ENCODE measurements at places on chromosomes 5 and 9.
A peak's percentile ranks its signal among the peaks of the same experiment; 100 is the strongest.

DNA sequence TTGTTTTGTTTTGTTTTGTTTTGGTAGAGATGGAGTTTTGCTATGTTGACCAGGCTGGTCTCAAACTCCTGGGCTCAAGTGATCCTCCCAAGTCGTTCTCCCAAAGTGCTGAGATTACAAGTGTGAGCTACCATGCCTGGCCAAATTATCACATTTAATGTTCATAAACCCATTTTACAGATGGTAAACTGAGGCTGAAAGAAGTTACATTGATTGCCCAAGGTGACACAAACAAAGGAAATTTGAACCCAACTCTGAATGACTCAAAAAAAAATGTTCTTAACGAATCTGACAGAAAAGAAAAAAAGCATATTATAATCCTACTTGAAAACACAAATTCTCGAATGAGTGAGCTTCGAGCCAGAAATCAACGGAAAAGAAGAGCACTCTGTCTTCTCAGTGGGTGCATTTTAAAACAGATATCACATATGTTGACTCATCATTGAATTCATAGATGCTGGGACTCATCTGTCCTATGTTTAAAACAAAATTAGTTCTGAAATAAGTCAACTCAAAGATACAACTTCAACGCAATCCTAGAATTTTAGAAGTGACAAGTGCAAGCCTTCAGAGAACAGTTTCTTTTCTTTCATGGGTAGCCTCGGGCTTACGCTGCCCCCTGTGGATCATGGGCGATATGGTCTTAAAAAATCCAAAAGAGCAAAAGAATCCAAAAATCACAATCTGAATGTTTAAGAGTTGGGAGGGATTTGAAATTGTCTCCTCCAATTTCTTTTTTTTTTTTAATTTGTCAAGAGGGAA is 28.4 kb downstream of the TIMD4 start:
- DNase-seq = no peak

GRCh38 chr9:1219284-1219683 is 169.1 kb downstream of the DMRT2 start:
- no peak for DNase-seq

DNA sequence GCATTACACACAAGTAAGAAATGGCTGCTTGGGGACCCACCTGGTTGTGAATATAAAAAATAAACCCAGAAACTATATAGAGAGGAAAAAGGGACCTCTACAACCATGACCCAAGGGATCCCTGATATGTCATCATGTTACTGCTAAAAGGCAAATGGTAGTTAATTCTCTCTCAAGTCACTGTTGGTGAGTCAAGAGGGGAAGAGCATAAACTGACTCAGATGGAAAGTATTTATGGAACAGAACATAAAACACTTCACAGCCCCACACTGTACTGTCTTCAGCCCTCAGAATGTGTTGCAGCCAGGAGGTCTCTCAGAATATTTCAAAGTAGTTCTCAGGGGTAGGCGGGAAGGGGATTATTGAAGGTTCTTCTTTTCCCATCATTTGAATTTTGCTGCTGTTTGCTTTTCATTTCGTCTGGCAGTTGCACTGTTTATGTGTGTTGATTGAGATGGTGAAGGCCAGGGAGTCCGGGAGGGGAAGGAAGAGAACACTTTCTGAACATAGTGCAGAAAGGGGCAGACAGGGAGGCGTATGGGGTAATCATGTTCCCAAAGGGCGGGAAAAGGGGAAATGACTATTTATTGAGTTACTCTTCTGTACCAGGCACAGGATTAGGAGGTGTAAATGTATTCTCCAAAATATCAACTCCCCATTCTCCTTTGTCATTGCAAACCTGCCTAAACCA is 85.5 kb downstream of the TEK start:
- DNase-seq = peak; percentile 50

DNA sequence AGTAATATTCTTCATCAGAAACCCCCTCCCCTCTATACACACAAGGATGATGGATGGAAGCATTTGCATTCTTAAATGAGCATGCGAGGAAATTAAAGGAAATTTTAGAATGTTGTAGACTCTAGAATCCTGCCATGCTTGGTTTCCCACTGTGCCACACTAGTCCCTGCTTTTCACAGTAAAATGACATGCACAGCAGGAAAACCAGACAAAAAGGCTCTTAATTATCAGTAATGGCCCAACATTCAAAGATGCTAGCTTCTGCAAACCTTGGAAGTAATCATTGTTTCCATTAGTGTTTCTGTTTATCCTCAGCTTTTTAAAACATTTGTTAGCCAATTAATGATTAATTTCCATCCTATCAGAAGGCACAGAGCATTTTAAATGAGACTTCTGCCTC is 255.8 kb downstream of the SLCO4C1 start:
- DNase-seq = no peak

DNA sequence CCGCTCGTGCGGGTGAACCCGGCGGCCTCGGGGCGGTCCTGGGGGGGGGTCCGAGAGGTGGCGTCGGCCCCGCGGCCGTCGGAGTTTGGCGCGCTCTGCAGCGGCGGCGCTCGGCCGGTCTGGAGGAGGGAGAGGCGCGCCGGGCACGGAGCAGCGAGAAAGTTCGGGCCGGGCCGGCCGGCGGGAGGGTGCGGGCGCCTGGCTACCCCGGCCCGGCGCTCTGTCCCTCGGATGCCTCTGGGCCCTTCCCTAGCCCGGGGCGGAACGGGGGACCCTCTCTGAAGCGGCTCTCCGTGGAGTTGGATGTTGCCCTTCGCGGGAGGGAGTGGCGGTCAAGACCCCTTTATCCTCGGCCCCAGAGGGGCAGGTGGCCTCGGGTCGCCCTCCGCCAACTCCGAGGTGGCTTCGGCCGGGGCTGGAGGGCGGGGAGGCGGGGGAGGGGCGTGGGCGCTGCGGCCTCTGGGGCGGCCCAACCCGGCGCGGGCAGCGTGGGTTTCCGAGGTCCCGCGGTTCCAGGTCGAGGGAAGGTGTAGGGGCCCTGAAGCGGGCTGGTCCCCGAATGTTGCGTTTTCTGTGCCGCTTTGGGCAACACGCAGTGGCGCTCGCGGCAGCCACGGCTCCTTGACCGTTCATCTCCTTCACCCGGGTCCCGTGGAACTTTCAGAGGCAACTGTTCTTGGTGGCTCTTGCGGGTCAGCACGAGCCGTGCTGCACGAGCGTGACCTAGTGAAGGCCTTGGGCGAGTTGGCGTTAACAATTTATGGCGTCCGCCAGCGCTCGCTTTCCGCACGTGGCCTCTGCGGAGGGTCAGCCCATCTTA is 290.5 kb downstream of the DOCK8 start:
- DNase-seq = no peak

GRCh38 chr5:98368141-98368540 is 405.3 kb upstream of the RGMB start:
- no peak for DNase-seq

DNA sequence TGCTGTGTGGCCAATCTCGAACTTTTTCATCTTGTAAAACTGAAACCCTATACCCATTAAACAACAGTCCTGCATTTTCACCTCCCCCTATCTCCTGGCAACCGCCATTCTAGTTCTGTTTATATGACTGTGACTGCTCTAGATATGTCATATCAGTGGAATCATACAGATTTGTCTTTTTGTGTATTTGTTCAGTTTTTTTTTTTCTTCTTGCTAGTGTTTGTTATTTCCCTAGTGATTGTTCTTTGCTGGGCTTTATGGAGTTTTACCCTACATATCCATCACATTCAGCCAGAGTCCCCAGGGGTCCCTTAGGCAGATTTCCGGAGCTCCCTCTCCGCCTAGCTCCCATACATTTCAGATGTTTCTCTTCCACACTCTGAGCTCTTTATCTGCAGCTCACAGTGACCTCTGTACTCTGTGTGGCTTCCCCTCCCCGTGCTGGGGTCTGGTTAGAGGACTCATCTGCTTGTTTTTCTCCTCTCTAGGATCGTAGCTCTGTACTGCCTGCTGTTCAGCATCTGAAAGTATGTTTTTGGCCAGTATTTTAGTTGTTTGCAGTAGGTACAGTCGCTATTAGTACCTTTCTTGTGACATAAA is 25.1 kb upstream of the CARTPT start:
- no peak for DNase-seq

DNA sequence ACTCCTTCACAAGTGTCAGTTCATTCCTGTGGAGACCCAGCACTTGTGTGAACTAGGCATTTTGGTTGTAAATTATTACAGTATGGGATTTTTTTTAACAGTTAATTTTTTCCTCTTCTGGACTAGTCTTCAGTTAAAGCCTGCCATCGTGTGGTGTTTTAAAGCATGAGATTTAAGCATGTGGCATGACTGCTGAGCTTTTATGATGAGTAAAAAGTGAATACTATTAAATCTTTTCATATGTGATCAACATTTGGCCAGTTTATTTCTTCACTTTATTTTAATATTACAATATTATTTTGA is 25.0 kb downstream of the LMNB1 start:
- no peak for DNase-seq

- DNase-seq = no peak
Measured at GRCh38 chr9:82080265-82080664, 91.7 kb downstream of the SPATA31D1 start.

DNA sequence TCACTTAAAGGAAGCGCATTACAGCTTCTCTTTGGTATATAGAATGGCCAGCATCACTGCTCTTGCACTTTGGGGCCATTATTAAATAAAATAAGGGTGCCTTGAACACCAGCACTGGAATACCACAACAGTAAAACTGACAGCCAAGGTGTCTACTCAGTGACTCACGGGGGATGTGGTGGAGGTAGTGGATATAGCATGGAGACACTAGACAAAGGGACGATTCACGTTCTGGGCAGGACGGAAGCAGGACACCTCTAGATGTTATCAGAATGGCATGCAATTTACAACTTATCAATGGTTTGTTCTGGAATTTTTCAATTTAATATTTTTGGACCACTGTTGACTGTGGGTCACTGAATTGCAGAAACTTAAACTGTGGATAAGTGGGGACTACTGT is 32.9 kb upstream of the PDE8B start:
- DNase-seq = no peak

DNA sequence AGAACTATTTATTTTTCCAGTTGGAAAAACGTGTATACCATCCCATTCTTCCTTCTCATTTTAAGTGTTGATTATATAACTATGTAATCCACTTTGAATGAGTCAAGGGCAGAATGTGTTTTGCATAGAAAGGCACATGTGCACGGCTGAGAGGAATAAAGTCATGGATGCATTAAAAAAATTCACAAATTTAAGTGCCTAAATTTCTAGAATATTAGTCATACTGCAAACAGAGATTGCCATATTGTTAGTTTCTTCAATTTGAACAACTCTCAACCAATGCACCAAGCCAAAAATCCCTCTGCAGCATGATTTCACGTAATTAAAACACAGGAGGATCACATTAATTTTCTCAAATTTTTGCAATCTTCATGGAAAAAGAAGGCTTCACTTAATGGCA is 166.3 kb downstream of the MPDZ start:
- DNase-seq = peak; percentile 37

DNA sequence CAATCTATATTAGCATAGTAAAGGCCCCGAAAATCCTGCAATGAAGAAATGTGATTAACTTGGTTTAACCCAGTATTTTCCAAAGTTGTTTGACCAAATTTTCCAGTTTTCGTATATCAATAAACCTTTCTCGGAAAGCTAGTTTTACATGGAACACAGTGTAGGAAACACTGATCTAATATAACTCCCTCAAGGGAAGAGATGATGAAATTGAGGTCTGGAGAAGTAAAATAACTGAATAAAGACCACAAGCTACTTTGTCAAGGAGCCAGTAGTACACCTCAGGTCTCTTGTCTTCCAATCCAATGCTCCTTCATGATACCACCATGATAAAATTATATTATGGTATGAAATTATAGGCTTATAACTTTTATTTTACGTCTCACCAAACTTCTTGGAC is 118.1 kb upstream of the TARS1 start:
- no peak for DNase-seq

- no peak for DNase-seq
Measured at GRCh38 chr5:172837640-172838039, 3.6 kb downstream of the ERGIC1 start.

GRCh38 chr9:87336407-87336806 is 161.3 kb upstream of the DAPK1 start:
- DNase-seq = no peak

DNA sequence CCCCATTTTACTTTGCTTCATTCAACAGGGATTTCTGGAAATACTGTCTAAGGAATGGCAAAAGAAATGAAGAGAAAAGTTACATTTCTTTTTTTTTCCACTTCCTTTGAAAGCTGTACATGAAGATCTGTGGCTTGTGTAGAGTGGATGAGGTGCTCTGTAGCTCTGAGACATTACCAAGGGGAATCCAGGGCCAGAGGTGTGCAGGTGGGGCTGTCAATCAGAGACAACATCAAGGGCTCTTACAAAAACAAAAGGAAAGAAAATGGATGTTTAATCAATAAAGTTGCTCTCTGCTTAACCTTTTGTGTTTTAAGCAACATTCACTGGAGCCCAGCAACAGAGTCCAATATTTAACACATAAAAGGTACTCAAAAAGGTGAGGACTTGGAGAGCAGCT is 391.1 kb downstream of the TMEM38B start:
- DNase-seq = no peak

DNA sequence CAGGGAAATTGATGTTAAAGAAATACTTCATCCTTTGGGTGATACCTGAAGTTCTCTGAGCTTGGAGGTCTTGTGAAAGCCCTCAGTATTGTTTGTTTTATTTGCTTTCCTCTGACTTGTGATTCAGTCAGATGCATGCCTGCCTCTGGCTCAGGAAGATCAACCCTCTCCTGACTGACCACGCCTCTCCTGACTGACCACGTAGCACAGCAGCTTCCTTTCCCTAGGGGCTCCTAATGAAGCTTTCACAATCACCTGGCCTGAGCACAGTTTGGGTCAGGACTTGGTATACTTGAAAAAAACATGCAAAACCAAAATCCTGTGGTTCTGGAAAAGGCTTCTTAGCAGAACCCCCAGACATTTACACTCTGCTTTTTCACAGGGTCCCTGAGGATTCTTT is 3.8 kb downstream of the TGFBI start:
- no peak for DNase-seq

DNA sequence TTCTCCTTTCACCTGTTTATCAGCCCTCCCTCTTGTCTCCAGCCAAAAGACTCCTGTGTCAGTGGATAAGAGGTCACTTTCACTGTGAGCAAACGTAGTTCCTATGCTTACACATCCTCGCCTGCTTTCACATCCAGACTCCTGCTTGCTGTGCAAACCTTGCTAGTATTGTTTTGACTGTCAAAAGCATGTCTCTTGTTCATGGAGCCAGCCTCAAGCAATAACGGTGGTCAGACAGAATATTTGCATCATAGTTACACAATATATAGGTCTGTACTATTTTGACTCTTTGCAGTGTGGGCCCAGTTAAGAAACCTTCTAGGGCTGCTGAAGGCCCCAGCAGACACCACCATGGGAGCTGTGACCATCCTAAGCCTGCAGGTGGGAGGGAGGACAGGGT is 420.0 kb downstream of the SEMA5A start:
- DNase-seq = no peak
